Osteocyte (in vitro differentiated cells): ENCODE measurements at places on chromosomes 2 and 18. TPM values are rescaled to one million over a fixed set of nuclear protein-coding genes. Genes with fewer than 3 reads are reported as not detected.

GRCh38 chr2:287471-287885 lies 413 bp downstream of the ALKAL2 start:
- H3K4me3 ChIP-seq = peak overlapping the region; percentile 74
- H3K27me3 ChIP-seq = peaks cover 3% of the 10 kb centered on the region
- peaks cover 26% of the 10 kb centered on the region for H3K36me3 ChIP-seq
- no peak for DNase-seq
- H3K4me1 ChIP-seq = peaks cover 26% of the 10 kb centered on the region
- no peak overlapping the region for H3K27ac ChIP-seq

GRCh38 chr2:102048465-102048864 lies 56.7 kb downstream of the IL1R2 start:
- H3K27me3 ChIP-seq = no peaks in the 10 kb centered on the region
- DNase-seq = no peak
- no peaks in the 10 kb centered on the region for H3K36me3 ChIP-seq
- no peak overlapping the region for H3K4me3 ChIP-seq
- H3K27ac ChIP-seq = no peak overlapping the region
- H3K4me1 ChIP-seq = peaks cover 58% of the 10 kb centered on the region

The SNED1 gene
- total RNA-seq = 17.6 and 19.4 TPM in 2 replicates

The BMPR2 gene
- total RNA-seq = 90.6 and 92.3 TPM in 2 replicates

- no peak overlapping the region for H3K27ac ChIP-seq
- H3K4me1 ChIP-seq = peaks cover 67% of the 10 kb centered on the region
- no peaks in the 10 kb centered on the region for H3K27me3 ChIP-seq
These were observed 21.9 kb downstream of the CDC42EP3 start for GRCh38 chr2:37649518-37649917.

The KCNG2 gene
- total RNA-seq = not detected in 2 replicates

GRCh38 chr18:48864876-48865275 lies 85.9 kb downstream of the SMAD7 start:
- H3K4me1 ChIP-seq = peaks cover 53% of the 10 kb centered on the region
- no peak for DNase-seq
- H3K27me3 ChIP-seq = no peaks in the 10 kb centered on the region
- H3K27ac ChIP-seq = no peak overlapping the region
- H3K4me3 ChIP-seq = no peak overlapping the region
